Stimulated activated CD8-positive, alpha-beta memory T cell treated with anti-CD3 and anti-CD28 coated beads, Interleukin-2, amount 100 ng/mL, for 1 hour (primary cell): ENCODE measurements at places on chromosomes 6 and 20.

DNA sequence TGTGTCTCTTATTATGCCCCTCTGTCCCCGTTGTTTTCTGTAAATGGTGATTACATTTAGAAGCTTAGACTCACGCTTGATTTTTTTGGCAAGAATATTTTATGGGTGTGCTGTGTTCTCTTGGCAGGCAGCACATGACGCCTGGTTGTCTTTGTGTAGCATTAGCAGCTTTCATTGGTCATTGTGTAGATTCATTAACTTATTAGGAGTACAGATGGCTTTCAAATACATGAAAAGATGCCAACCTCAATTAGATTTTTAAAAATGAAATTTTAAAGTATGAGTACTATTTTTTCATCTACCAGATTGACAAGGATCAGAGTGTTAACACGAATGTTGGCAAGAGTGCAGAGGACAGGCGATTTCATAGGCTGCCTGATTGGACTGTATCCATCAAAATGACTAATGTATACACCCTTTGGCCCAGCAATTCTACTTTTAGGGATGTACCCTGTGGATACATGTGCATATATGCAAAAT lies 15.2 kb downstream of the COX4I2 start:
- DNase-seq = no peak

- DNase-seq = no peak
These were observed 2.7 kb upstream of the TRERF1 start for GRCh38 chr6:42454428-42454791.

GRCh38 chr6:153662982-153663381 lies 376.1 kb upstream of the OPRM1 start:
- no peak for DNase-seq

- no peak for DNase-seq
These were observed 11.8 kb downstream of the MAS1 start for GRCh38 chr6:159902620-159903019.

DNA sequence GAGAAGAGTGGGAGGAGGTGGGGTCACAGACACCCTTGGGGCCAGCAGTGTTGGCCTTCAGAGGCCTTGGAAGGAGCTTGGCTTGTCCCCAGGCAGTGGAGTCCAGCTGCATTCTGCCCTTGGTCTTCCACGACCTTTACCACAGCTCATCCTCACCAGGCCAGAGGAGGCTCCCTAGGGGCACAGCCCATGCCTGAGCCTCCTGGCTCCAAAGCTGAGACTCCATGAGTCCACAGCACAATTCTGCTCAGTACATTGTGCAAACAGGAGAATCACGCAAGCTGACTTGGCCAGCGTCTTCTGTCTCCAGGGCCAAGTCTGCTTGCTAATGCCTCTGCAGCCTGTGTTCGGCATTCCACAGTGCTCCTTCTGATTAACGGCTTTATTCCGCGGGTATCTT lies 337.2 kb downstream of the SMOC2 start:
- DNase-seq = no peak

DNA sequence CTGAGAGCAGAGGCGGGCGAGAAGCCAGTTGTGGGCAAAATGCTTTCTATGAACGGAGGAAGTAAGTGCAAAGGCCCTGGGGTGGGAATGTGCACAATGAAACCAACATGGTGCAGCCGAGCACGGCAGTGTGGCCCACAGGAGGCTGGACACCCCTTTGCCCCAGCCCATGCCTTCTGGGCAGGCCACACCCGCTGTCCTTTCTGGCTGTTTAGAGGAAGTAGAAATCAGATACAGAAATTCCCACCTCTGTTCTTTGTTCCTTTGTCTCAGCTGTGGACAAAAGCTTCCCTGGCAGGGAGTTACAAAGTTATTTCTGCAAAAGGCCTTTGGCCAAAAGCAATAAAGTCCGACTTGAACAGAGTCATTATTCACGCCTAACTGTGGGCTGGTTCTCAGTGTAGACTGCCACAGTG lies 11.9 kb downstream of the SULF2 start:
- no peak for DNase-seq

GRCh38 chr6:143896126-143896860 lies 32.0 kb downstream of the ZC2HC1B start:
- DNase-seq = no peak

DNA sequence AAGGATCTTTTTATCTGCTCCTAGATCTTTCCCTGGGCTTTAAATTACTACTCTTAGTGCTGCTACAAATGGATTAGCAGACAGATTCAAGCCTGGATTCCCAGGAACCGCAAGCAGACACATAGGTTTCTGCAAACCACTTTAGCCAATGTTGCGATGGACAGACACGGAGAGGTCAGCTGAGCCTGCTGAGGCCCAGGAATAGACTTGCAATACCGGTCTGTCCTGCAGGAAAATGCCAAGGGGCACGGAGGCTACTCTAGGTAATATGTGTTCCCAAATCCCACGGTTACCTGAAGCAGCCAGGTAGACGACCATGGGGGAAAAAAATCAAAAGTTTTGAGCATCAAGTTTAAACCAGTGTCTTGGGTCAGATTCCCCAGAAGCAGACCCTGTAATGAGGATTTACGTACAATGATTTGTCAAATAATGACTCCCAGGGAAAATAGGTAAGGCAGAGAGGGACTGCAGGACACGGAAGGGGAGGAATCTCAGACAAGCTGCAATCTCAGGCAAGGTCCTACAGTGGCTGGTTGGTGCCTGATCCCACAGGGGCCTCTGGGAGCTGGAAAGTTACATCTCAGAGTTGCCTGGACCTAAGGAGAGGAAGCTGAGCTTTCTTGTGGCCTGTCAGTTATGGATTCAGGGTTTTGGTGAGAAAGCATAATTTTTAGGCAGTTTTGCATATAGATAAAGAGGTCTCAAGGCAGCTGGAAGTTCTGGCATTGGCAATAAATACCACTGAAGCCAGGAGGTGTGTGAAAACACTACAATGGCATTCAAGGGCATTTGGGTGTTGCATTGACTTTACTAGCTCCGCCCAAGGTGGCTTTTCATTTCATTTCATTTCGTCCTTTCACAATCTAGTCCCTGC lies 12.5 kb downstream of the OTOR start:
- DNase-seq = no peak

- DNase-seq = no peak
These were observed 132.3 kb downstream of the RALGAPA2 start for GRCh38 chr20:20580139-20580538.
